BJ (cell line): ENCODE measurements at places on chromosomes 4 and X. TPM values are rescaled to one million over a fixed set of nuclear protein-coding genes. Genes with fewer than 3 reads are reported as not detected.

The SORCS2 gene
- polyA plus RNA-seq, result 0.59 and 0.63 TPM in 2 replicates

The MAGEE2 gene
- not detected in 2 replicates for polyA plus RNA-seq

The FAM47E gene
- polyA plus RNA-seq, result 0.05 and 0.23 TPM in 2 replicates

The CSTF2 gene
- 20.4 and 21.4 TPM in 2 replicates for polyA plus RNA-seq

The GLOD5 gene
- polyA plus RNA-seq, result not detected in 2 replicates

The NXF2B gene
- polyA plus RNA-seq, result not detected in 2 replicates

The PCDH10 gene
- polyA plus RNA-seq, result 21.8 and 31.1 TPM in 2 replicates

The MAGEA3 gene
- 0.06 TPM in 1 of 2 replicates, not detected in the other for polyA plus RNA-seq

The UGT8 gene
- 0.02 TPM in 1 of 2 replicates, not detected in the other for polyA plus RNA-seq
